ENCODE measurements at places on chromosomes 5 and 9.

DNA sequence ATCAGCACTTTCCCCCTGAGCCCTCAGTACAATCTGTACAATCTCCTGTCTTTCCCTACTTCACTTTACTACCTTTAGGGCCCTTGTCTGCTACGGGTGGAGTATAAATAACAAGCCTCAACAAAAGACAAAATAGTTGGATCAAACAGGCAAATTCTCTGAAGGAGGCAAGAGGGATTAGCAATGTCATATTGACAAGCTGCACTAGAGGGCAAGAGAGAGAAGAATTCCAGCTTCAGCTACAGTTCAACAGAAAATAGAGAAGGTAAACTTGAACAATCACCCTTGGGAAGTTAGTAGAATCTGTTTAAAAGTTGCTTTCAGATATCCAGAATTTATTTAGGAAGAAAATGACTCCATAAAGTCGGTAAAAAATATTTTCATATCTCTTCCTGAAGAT is 68.4 kb upstream of the IZUMO3 start:
- DNase-seq = peak; percentile 7

- DNase-seq = no peak
Measured at GRCh38 chr5:147830035-147830434, 1.4 kb downstream of the SPINK1 start.

- DNase-seq = no peak
Measured at GRCh38 chr5:6423327-6424109, 25.1 kb upstream of the UBE2QL1 start.

DNA sequence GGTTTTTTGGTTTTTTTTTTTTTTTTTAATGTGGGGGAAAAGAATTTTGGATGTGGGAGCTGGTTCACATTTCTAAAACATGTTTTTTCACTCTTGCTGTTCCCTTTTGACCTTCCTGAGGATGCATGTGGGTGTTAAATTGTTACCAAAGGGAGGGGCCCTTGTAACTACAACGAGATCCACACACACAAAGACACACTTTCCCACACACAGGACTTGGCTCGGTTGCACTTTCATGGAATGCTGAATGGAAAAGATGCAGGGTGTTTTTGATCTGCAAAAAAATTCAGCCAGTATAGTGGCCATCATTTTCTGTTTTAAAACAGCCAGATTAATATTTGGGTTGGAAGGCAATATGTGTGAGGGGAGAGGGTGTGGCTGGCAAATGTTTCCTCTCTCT is 576.9 kb downstream of the EBF1 start:
- DNase-seq = no peak

DNA sequence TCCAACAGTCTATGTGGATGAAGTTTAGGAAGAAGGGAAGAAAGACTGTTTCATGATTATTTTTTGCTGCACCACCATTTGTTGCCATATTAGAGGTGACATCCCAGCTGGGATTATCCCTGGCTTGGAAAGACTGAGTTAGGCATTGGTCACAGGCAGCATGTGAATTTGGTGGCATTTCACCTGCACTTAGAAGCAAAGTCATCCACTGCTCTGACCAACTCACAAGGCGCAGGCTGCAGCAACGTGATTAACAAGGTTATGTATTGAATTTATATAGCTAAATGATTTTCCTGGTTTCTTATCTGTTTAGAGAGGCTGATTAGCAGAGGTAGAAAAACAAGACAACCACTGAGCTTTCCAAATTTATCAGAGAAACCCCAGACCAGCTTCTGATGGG is 2.7 kb downstream of the FYB1 start:
- DNase-seq = no peak

DNA sequence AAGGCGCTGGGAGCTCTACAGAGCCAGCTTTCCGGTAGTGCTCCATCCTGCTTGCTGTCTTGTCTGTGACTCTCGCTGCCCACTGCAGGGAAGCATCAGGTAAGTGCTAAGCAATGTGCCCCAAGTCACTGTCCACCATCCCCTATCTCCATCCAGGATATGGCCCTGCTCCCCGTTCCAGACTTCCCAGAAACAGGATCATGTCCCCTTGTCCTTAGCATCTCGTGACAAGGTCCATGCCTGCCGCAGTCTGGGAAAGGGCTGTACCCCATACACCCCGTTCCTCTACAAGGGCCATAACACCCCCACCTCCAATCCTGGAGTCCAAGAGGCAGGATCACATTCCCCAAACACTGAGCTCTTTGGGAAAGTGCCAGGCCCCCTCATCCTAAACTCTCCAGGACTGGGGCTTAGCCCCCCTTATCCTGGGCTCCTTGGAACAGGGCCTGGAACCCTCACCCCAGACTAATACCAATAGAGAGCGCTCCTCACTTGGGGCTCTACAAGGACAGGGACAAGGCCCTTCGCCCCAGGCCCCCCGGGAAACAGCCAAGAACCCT is 566 bp downstream of the RPP25L start:
- DNase-seq = no peak

GRCh38 chr5:58187432-58188261 is 272.2 kb downstream of the PLK2 start:
- no peak for DNase-seq

DNA sequence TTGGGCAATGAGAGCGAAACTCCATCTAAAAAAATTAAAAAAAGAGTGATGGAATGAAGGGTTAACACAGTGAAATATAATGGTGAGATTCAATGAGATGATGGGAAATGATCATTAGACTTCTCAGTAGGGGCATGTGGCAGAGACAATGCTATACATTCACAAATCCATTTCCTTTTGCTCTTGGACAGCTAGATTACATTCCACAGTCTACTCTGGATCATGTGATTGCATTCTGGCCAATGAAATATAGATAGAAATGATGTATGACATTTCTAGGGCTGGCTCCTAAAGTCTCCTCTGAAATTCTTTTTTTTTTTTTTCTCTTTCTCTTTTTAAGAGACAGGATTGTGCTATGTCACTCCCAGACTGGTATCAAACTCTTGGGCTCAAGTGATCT is 3.8 kb upstream of the GALT start:
- DNase-seq = no peak

GRCh38 chr9:90607701-90608516 is 34.7 kb downstream of the DIRAS2 start:
- DNase-seq = no peak

GRCh38 chr9:80797831-80798688 is 891.3 kb downstream of the TLE1 start:
- DNase-seq = no peak

- no peak for DNase-seq
Measured at GRCh38 chr5:14063691-14064090, 79.5 kb upstream of the TRIO start.

DNA sequence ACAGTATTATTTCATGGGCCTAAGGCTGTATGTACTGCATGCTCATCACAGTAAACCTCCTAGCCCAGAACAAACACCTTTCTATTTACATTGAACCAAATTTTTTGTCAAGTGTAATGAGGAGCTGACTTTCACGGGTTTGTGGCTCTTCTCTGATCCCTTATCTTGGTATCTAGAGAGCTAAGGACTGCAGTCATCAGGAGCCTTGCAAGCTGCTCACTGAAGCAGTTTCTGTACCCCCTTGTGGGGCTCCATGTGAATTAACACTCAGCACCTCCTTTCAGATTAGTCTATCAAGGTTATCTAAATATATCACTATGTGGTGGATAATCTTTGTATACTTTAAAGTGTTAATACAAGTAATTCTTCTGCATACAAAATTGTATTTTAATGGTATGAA is 108.2 kb downstream of the AUH start:
- no peak for DNase-seq

DNA sequence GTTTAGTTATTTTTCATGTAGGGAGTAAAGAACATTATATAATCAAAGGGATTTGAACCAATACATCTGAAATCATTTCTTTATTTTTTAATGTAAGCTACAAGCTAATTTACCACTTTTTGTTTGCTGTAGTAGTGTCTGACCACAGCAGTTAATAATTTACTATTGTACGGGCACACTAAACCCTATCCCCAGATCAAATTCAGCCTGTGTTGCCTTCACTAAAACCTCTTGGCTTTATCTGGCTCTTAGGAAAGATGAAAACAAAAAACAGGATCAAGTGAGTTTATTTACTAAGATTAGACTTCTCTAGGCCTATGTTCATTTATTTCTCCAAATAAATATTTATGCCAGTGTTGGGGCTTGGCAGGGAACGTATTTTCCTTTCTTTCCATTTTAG is 384.1 kb downstream of the EBF1 start:
- no peak for DNase-seq

GRCh38 chr5:27328480-27328879 is 290.1 kb upstream of the CDH9 start:
- peak; percentile 89 for DNase-seq

DNA sequence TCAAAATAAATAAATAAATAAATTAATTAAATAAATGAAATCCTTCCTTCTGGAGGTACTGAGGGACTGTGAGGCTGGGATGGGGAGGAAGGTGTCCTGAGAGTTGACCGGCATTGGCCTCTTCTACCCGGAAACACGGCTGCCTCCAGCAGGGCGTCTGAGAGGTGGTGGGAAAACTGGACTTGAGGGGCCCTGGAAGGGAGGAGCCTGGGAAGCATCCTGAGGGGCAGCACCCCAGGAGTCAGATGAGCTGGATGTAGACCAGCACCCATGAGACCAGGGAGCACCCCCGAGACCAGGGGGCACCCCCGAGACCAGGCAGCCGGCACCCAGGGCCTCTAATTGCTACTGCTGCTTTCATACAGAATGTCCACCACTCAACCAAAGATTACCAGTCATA is 8.8 kb upstream of the NSMF start:
- no peak for DNase-seq

GRCh38 chr9:105757496-105758251 is 63.3 kb downstream of the TMEM38B start:
- no peak for DNase-seq

DNA sequence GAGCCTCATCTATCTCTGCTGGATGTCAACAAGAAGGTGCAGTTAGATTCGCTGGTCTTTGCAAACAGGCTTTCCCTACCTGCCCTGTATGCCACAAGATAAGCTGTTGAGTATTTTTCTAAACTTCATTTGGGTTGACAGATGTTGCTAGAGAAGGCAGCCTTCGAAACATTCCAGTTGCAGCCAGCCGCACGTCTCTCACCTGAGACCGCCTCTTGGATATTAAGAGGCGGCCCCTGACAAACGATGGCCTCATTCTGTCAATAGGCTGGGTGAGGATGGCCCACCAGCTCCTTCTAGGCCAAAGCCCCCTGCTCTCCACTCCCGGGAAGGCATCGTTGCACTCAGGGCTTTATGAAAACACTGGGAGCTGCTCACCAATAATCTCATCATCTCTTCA is 181.6 kb downstream of the DAB2IP start:
- DNase-seq = no peak

- DNase-seq = no peak
Measured at GRCh38 chr5:155729684-155730059, 597.3 kb upstream of the SGCD start.

- no peak for DNase-seq
Measured at GRCh38 chr9:112917047-112917986, 26.6 kb upstream of the SLC46A2 start.

- DNase-seq = peak; percentile 17
Measured at GRCh38 chr5:128491291-128491690, 46.8 kb downstream of the FBN2 start.

- peak; percentile 39 for DNase-seq
Measured at GRCh38 chr9:98037357-98037756, 19.2 kb upstream of the NANS start.

DNA sequence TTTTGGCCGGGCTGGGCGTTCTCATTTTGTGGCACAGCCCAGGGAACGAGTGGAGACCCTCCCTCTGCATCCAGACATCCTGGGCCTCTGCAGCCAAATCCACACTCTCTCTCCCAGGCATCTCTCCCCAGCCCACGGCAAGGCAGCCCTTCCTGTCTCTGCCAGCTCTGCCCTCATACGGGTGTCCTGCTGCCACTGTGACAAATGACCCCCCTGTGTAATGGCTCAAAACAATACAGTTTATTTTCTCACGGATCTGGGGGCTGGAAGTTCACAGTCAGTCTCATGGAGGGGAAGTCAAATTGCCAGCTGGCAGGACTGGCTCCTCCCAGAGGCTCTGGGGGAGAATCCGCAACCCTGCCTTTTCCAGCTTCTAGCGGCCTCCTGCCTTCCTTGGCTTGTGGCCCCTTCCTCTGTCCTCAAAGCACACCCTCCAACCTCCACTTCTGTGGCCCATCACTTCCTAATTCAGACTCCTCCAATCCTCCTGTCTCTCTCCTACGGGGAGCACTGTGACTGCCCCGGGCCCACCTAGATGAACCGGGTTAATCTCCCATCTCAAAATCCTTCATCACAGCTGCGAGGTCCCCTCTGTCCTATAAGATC is 70.2 kb upstream of the COL5A1 start:
- DNase-seq = no peak

DNA sequence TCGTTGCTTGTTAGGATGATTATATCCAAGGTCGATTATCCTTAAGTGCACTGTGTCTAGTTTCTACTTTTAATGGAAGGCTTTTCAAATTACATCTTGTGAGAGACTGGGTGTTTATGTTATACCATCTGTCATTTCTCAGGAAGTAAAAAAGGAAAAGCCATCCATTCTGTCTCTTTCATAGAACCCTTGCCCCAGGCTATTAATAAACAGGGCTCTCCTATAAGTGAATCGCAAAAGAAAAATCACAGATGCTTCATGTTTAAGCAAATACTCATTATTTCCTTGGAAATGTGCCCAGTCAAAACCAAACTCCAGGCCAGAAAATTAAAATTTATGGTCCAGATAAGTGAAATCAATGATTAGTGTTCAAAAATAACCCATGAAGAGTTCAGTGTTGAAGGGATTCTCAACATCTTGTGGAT is 58.1 kb downstream of the STARD4 start:
- DNase-seq = no peak

DNA sequence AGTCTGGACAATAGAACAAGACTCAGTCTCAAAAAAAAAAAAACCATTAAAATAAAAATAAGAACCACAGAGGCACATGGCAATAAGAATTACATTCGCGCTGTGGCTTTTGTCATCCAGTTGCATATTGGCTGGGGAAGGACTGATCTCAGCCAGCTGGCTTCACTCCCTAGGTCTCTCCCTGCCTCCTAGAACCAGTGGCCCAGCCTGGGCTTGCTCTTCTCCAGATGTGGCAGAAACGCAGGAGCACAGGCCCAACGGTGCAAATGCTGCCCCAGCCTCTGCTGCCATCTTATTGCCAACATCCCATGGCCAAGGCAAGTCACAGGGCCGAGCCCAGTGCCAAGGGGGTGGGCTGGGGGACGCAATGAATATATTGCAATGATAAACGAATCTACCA is 37.0 kb downstream of the NKX2-5 start:
- DNase-seq = no peak

DNA sequence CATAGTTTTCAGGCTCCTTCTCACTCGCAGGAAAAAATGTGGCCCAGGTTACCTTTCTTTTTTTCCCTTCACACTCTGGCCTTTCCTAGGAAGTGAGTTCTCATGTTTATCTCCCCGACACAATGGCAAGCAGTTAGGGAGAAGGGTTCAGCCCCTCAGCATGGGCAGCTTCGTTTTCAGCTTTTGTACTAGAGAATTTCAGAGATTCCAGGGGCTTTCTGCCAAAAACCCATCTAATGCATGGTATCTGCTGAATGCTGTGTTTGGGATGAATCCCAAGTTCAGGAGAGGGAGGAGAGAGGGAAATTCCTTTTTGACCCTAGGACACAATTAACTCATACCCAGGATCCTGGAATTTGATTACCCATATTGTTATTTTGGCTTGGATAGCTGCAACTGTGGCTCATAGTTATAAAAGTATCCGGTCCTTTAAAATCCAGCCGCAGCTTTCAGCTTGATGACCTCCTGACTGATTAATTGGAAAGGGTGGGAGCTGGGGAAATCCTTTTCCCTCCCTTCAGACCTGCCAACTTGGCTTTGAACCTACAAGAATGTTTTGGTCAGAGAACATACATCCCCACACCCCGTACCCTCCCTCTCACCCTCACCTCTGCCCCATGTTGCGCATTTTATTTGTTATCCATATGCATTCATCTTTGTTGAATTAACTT is 78.4 kb downstream of the TMEM252 start:
- DNase-seq = no peak
